Amniotic stem cell (primary cell): ENCODE measurements at places on chromosomes 6 and 20.
A peak's percentile ranks its signal among the peaks of the same experiment; 100 is the strongest.

DNA sequence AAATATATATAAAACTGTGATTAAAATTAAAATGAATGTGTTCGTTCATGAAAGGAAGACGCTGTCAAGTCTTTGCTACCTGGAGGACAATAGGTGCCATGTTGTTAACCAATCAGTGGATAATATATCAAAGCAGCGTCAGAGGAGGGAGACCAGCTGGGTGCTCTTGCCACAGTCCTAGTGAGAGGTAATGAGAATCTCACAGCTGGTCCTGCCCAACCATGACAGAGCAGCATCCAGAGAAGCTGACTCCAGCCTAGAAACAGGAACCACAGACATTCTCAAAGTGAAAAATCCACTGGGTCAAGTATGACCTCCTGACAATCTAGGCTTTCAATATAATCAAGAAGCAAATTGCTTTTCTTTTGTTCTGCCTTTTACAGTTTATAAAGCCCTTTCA is 94.5 kb upstream of the LRFN2 start:
- DNase-seq = no peak

- DNase-seq = no peak
These were observed 120.6 kb upstream of the TMEM181 start for GRCh38 chr6:158439255-158439654.

DNA sequence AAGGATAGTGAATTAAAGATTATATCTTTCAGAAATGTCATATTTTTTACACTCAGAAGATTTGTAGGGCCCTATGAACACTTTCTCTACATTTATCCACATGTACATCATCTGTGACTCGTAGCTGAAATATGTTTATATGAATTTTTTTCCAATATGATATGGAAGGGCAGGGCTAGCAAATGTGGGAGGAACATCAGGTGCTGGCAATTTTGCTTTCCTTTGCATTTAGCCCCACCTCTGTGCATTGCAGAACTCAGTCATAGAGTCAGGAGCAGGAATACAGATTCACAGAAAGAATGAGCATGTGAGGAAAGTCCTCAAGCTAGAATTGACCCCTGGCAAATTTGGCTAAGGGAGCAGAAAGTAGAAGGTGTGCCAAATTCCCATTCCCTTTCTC is 129.9 kb downstream of the CRYBG1 start:
- no peak for DNase-seq

DNA sequence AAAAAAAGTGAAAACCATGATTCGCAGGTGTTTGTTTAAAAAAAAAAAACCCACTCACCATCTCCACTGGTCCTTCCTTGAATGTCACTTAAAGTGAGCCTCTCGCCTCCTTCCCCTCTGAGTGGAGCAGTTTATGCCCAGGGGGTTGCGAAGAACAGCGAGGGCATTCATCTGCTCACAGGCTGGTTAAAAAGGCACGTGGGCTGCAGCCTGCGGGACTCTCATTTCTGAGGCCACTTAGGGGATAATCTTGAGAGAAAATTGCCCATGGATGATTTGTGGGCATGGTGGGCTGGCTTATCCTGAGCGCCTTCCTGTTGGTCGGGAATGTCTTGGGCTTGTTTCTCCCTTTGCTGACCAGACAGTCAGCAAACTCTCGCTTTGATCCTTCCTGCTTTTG is 18.9 kb downstream of the BCAS4 start:
- no peak for DNase-seq

DNA sequence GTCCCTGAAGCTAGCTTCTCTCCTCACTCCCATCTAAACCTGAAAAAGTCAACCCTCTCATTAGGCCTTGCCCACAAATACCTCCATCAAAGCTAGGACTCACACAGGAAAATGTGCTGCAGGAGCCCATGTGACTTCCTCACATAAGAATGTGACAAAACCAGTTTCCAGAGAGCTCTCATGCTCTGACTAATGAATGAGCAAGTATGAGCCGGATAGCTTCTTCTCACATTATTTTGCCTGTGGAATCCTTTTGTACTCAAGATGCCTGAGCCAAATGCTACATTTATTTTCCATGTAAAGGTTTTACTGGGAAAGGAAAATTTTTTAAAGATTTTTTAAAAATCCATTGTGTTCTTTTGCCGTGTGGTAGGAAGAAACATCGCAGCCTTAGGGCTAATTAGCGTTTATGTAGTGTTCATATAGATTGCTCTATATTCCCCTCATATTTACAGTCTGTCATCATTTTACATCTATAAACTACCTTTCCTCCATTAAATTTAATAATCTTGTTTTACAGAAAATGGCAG is 68.6 kb upstream of the CCN6 start:
- peak; percentile 59 for DNase-seq

- no peak for DNase-seq
These were observed 230.6 kb downstream of the UTRN start for GRCh38 chr6:144515761-144516160.

GRCh38 chr6:81413306-81413705 is 339.2 kb downstream of the TENT5A start:
- DNase-seq = no peak

DNA sequence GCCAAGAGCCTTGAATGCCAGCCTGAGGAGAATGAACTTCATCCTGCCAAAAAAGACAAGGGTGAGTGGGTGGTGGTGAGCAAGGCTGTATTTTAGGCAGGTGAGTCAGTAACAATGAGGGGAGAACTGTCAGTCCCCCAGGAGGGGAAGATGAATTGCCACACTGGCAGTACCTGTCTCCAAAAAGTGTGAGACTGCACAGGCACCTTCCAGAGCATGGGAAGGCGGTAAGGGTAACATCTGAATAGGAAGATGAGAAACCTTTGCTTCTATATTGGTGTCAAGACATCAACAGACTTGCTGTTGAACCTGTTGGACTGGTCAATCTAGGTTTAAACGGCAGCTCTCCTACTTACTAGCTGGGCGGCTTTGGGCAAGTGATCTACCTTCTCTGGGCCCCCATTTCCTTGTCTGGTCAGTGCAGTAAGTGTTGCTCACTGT is 30.9 kb downstream of the STK35 start:
- DNase-seq = no peak

DNA sequence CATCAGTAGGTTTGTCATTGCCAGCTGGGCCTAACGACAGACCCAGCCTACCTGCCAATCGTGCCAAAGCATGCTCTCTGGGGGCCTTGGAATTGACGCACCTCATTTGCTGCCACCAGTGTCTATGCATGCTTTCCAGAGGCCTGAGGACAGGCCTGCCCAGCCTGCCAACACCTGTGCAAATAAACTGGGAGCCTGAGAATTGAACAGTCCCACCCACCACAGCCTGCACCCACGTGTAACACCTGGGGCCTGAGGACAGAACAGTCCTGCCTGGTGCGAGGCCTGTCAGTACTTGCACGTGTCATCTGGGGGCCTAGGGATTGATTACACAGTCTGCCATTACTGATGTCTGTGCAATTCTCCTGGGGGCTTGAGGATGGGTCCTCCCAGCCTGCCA is 6.2 kb upstream of the RNF217 start:
- DNase-seq = no peak

DNA sequence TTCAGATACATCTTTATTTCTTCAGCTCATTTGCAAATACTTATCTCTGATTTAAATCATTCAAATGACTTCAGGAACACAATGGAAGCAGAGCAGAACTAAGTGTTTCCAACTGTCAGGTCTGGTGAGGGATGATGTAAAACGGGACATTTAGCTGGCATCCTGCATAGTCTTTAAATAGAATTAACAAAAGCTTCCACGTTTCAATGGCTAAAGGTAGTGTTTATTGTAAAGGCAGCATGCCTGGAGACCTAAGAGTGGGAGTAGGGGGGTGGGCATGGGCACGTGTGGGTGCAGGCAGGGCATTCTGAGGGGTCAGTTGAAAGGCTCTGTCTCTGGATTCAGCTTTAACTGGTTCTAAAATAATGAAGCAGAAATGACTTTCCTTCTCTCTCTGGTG is 174.9 kb downstream of the PLCB1 start:
- no peak for DNase-seq

GRCh38 chr20:58137236-58137635 is 91.2 kb downstream of the ANKRD60 start:
- no peak for DNase-seq

DNA sequence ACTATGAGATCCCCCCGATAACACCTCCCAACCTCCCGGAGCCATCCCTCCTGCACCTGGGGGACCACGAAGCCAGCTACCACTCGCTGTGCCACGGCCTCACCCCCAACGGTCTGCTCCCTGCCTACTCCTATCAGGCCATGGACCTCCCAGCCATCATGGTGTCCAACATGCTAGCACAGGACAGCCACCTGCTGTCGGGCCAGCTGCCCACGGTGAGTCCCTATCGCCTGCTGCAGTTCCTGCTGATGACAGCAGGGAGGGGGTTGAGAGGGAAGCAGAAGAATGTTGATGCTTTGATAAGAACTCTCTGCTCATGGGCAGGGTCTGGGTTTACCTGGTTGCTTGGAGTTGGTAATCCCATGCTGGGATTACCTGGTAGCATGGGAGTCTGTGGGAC is 91.9 kb downstream of the TOX2 start:
- no peak for DNase-seq

DNA sequence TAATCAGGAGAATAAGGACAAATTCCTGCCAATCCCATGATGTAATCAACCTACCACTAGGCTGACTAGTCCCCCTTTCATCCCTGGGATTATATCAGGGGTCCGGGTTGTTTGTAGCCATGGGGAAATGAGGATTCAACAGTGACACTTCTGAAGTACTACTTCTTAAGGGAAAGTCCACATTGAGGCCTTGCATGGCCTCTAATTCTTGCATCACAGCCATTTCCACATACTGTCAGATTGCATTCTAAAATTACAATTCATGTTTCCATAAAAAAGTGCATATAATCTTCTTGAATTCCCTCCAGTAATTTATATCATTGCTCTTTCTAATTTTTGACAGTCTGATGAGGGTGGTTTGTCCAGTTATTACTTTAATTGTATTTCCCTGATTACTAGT is 184.2 kb downstream of the PHF3 start:
- DNase-seq = no peak

DNA sequence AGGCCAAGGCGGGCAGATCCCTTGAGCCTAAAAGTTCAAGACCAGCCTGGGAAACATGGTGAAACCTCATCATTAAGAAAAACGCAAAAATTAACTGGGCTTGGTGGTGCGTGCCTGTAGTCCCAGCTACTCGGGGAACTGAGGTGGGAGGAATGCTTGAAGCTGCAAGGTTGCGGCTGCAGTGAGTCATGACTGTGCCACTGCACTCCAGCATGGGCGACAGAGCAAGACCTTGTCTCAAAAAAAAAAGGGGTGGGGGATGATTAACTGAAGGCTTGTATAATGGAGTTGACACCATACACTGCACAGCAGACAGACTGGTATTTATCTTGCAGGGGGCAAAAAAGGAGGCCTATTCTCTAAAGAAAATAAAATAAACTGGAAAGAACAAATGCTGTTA is 27.7 kb downstream of the SRPK1 start:
- no peak for DNase-seq

DNA sequence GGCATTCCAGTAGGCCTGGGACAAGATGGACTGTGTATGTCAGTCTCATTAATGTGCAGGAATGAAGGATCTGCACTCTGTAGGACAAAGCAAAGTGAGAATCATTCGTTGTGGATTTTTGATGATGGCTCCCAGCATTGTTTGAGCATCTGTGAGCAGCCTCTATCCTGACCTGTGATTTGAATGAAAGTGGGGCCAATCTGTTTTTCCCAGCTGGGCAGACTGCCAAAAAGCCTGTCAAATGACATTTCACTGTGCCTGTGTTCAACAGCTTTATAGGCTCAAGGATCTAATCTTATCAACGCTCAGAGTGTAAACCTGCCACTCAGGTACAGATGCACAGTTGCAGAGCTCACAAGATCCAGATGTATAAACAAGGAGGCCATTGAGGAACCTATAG is 86.7 kb upstream of the SYNDIG1 start:
- no peak for DNase-seq

DNA sequence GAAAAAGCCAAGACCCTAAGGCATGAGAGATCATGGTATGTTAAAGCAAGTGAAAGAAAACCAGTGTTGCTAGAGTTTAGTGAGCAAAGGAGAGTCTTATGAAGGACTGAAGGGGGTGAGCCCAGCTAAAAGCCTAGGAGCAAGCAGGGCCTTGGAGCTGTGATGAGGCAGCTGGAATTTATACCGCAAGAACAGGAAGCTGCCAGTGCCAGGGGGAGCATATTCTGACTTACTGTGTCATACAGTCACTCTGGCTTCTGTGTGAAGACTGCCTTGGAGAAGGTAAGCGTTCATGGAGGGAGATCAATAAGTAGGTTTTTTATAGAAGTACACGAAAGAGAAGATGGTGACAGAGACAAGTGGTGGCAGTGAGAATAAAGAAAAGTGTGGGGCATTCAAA is 308.9 kb upstream of the THEMIS start:
- DNase-seq = no peak

GRCh38 chr20:58478141-58478805 is 36.9 kb downstream of the APCDD1L start:
- no peak for DNase-seq

DNA sequence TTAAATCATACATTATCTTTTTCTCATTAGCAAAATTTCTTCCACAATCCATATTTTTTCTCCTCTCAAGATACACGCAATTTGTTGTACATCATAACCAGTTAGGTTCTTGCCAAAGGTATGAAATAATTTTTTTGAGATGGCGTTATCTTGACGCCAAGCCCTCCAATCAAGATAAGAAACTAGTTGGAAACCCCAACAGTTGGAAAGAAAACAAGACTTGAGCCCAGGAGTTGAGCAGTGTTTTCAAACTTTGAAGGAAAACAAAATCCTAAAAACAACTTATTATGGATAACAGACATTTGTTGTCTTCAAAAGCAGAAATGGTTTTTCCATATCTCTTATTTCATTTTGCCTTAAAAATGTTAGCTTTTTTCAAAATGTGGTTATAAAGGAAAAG is 184.8 kb downstream of the SLC24A3 start:
- no peak for DNase-seq

- no peak for DNase-seq
These were observed 116.6 kb downstream of the ATXN1 start for GRCh38 chr6:16644540-16645250.

- no peak for DNase-seq
These were observed 18.8 kb upstream of the CNR1 start for GRCh38 chr6:88184921-88185320.

DNA sequence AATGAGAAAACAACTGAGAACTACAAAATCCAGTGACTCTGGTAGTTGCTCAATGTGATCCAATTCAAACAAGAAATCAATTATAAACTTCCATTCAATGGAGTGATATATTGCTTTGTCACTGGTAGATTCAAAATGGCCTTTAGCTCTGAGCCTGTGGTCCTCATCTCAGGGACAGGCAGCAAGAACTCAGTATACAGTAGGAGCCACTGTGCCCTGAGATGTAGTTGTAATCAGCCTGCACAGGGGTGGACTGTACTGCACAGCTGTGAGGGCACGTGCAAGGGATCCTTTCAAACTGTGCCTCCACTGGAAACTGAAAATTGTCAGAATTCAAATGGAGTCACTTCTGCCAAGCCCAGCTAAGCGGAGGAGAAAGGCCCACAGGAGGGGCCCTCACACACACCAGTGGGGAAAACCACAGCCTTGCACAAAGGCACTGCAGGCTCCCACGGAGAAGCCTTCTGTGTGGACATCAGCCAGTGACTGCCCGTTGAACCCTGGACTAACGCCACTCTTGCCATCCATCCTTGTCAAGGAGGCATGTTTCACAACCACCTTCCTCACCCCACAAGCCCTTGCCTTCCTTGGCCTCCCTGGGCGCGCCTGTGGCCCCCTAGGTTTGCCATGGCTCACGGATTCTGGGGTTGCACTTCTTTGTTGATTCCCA is 186.7 kb downstream of the SMOC2 start:
- no peak for DNase-seq

GRCh38 chr20:35559042-35559693 is 17.3 kb downstream of the ERGIC3 start:
- no peak for DNase-seq
